Esophagus squamous epithelium (tissue), 5 donors: ENCODE measurements at places on chromosomes 11 and 22.

GRCh38 chr11:71349627-71350026 is 97.2 kb upstream of the SHANK2 start:
- no peak for DNase-seq

DNA sequence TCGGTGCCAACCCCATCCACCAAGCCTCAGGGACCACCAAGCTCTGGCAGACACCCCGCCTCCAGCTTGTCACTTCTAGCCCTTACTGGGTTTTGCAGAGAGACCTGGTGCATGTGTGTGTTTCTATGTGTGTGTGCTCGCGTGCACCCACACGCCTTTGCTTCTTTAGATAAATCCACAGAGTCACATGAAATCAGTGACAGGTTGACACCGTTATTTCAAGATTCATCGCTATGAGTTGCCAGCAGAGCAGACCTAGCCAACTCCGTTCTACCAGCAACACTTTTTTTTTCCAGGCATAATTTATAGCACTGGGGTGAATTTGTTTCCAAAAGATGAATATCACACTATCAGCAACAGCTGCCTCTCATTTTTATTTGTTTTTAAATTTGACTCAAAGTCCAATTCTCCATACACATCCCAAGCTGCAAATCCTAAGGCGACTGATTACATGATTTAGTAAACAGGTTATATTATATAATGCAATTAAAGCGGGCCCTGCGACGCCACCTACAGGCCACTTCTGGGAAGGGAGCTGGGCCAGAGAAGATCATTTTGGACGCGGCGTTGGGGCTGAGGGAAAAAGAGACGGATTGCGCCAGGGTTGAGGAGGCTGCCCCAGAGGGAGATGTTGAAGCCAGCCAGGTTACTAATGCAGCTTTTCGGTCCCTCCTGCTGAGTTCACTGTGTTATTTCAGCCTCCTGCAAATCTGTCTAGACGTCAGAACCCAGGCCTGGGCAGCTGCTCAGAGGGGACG is 150.5 kb downstream of the FEZ1 start:
- peak; percentile 1 for DNase-seq

GRCh38 chr11:13503393-13503792 is 7.6 kb upstream of the PTH start:
- DNase-seq: no peak

GRCh38 chr11:86181379-86181778 is 63.2 kb upstream of the EED start:
- no peak for DNase-seq

DNA sequence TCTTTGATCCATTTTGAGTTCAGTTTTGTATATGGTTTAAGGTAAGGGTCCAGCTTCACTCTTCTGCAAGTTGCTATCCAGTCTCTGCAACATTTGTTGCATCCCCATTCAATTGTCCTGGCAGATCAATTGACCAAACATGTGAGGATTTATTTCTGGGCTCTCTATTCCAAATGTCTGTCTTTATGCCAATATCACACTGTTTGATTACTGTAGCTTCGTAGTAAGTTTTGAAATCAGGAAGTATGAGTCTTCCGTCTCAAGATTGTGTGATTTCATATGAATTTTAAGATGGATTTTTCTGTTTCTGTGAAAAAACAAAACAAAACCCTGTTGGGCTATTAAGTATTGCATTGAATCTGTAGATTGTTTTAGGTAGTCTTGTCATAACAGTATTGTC is 17.0 kb downstream of the APLP2 start:
- DNase-seq: no peak

- DNase-seq: no peak
Observed at GRCh38 chr11:40292721-40293508, 1166.5 kb downstream of the LRRC4C start.

- DNase-seq: no peak
Observed at GRCh38 chr11:567011-567628, 6.3 kb downstream of the RASSF7 start.

- no peak for DNase-seq
Observed at GRCh38 chr11:61967924-61968757, 707 bp upstream of the FTH1 start.

- DNase-seq: no peak
Observed at GRCh38 chr11:2470495-2470894, 25.7 kb downstream of the KCNQ1 start.

DNA sequence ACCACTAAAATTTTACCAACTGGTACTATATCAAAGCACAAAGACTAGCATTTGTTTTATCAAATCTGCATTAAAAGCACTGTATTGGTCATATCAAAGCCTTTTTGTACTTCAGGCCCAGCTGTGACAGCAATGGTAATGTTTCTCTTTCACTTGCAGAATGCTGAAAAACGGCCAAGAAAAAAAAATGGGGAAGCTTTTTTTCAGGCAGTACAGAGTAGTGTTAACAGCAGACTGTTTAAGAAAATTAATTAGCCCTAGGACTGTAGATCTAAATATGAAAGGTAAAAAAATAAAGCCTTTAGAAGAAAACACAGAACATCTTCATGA is 33.3 kb downstream of the DENND5A start:
- no peak for DNase-seq

- no peak for DNase-seq
Observed at GRCh38 chr11:69604055-69604454, 36.9 kb upstream of the CCND1 start.

GRCh38 chr11:8720352-8720751 is 37.8 kb downstream of the RPL27A start:
- DNase-seq: no peak

- no peak for DNase-seq
Observed at GRCh38 chr11:68976095-68976494, 4.7 kb downstream of the MRGPRD start.

GRCh38 chr11:88950975-88951374 is 114.8 kb downstream of the GRM5 start:
- DNase-seq: no peak

- DNase-seq: no peak
Observed at GRCh38 chr11:45852018-45852711, 4.9 kb downstream of the CRY2 start.

DNA sequence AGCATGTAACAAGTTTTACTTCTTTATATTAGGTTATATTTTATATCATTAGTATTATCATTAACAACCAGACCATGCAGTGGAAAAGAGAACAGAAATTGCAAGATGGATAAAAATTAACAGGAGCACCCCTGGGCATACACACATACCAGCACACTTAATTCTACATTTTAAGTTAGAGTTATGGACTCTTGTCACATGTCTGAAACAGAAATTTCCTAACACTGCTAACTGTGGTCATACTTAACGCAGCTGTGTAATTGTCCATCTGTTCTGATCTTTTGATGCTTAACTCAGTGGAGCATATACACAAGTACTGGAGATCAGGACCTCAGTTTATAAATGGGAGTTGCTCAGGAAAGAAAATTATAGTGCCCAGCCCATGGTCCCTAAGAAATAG is 358 bp downstream of the OR52H1 start:
- DNase-seq: no peak

- no peak for DNase-seq
Observed at GRCh38 chr11:108945341-108945740, 280.5 kb downstream of the DDX10 start.

GRCh38 chr11:107268977-107269376 is 188.6 kb downstream of the CWF19L2 start:
- DNase-seq: no peak

DNA sequence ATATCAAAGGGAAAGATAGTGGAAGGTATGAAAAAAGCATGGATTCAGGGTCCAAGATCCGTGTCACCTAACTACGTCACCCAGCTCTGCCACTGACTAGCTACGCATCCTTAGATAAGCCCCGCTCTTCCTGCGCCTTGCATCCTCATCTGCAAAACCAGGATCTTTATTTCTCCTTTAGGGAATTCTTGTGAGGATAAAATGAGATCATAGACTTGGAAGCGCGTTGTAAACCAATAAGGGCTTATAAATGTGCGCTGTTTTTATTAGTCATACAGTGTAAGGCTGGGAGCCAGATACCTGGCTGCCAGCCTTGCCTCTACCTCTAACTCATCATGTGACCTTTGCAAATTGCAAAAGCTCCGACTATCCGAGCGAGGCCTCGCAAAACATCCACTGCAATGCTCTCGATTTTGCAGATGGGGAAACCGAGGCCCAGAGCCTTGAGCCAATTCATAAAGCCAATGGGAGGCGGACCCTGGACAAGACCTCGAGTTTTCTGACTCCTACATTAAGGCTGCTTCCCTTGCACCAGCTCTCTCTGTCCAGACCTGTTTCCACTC is 753 bp downstream of the PRPF19 start:
- no peak for DNase-seq

GRCh38 chr11:111729071-111729830 is 36.9 kb downstream of the PPP2R1B start:
- DNase-seq: no peak

GRCh38 chr11:68938088-68938487 is 34.4 kb downstream of the IGHMBP2 start:
- no peak for DNase-seq

DNA sequence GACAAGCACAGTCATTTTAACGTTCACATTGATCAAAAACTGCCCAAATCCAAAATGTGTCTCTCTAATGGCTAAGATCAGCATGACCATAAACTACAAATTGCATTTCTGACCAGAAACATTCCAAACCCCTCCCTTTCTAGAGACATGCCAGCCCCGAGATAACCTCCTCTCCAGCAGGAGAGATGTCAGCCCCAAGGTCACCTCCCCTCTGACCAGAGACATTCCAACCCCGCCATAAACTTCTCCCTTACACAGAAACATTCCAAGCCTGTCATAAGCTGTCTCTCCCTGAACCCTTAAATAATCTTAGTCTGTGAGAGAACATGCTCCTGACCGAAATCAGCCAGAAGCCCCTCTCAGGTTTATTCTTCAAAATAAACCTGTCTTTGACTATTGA is 6.6 kb upstream of the EXT2 start:
- DNase-seq: no peak

DNA sequence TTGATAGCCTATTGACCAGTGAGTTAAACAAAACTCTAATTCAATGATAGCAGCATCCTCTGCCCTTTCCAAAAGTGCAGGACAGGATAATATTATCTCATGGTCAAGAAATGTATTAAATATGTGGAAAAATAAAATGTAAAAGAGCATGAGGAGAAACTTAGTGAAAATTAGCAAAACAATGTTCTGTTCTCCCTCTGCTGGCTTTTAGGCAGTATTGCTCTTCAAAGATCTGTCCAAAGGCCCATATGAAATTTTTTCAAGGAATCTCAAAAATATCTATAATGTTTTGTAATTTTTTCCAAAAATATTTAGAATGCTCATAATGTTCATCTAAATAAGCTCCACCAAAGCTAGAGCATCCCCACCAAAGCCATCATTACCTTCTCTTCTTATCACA is 8.3 kb upstream of the ARL14EP start:
- no peak for DNase-seq

- DNase-seq: no peak
Observed at GRCh38 chr11:9285850-9286587, 20.9 kb upstream of the DENND5A start.

GRCh38 chr11:32068134-32068870 is 22.6 kb upstream of the RCN1 start:
- DNase-seq: no peak

- no peak for DNase-seq
Observed at GRCh38 chr11:119306373-119306890, 10.5 kb downstream of the MCAM start.

GRCh38 chr11:116360221-116360941 is 412.4 kb downstream of the BUD13 start:
- DNase-seq: no peak

DNA sequence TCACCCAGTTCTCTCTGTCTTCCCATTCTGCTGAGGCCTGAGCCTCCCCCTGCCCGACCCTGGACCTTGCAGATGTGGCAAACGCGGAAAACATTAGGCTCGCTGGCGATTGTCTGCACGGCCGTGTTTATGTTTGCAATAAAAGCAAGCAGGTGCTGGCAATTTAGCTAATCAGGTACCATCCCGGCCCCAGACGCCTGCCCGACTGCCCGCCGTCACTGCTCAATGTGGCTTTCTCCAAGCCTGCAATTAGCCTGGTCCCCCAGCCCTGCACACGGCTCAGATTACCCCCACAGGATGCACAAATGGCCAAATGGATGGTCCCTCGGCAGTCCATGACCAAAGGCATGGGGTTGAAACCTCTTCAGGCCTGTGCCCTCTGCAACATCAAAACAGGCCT is 259.7 kb downstream of the MN1 start:
- no peak for DNase-seq

GRCh38 chr11:134815404-134815803 is 403.4 kb upstream of the B3GAT1 start:
- no peak for DNase-seq

- no peak for DNase-seq
Observed at GRCh38 chr11:130831506-130831905, 84.8 kb downstream of the SNX19 start.

- no peak for DNase-seq
Observed at GRCh38 chr11:47589584-47589976, 3.1 kb downstream of the FAM180B start.

DNA sequence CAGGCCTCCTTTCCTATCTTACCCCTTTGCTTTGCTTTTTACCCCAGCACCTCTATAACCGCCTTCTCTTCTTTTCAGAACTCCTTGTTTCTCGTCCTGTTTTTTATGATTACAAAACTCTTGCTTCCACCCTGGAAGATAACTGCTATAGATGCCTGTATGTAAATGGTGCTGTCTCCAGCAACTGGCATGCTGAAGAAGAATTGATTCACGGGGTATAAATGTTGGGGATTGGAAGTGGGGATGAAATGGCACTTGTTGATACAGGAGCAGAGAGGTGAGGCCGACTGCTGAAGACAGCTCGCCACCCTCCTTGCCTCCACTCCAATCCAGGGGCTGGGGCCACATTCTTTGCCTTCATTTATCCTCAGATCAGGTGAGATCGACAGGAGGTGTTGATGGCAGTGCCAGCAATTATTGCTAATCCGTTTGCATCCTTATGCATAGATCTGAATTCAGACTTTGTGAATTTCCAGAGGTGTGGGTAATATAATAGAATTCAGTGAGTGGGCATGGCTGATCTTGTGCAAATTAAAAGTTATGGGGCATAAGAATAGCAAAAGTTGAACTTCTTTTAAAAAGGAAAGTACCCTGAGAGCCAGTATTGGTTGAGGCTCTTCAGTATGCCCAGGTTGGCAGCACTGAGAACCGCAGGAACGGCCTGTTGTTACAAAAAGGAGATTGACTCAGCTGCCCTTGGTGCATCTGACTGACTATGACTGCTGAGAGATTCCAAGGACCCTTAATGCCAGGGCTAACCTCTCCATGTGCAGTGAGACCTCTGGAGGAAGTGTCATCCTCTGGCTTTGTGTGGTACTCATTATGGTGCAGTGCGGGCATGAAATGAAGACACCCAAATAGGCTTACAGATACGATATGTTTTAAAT is 5.3 kb downstream of the NEAT1 start:
- no peak for DNase-seq

DNA sequence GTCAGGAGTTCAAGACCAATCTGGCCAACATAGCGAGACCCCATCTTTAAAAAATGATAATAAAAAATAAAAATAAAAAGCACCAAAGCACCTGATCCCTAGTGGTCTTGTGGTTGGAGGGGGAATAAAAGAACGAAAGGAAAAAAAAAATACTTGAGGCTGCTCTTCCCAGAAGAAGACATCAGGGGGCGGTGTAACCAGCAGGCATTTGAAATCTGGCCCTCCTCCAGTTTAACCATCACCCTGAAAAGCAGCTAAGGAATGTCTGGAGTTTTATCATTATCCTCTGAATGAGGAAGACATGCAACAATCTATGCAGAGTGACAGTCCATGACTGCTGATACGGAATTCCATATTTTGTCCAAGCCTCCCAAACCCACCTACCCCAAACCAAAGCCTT is 5.6 kb upstream of the KCTD17 start:
- no peak for DNase-seq
